ENCODE measurements at places on chromosomes 7 and 10.

DNA sequence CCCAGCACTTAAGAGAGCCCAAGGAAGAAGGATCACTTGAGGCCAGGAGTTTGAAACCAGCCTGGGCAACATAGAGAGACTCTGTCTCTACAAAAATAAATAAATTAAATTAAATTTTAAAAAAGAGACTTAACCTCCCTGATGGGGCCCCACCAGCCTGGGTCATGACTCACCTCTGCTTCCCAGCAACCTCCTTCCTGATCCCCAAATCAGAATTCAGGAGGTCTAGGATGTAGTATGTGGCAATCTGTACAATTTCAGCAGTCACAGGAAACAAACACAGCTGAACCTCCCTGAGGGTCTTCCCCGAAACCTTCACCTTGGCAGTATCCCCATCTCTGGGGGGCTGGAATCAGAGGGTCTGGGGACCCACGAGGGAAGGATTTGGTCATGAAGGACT lies 9.7 kb upstream of the PPP1R35 start:
- DNase-seq: no peak

DNA sequence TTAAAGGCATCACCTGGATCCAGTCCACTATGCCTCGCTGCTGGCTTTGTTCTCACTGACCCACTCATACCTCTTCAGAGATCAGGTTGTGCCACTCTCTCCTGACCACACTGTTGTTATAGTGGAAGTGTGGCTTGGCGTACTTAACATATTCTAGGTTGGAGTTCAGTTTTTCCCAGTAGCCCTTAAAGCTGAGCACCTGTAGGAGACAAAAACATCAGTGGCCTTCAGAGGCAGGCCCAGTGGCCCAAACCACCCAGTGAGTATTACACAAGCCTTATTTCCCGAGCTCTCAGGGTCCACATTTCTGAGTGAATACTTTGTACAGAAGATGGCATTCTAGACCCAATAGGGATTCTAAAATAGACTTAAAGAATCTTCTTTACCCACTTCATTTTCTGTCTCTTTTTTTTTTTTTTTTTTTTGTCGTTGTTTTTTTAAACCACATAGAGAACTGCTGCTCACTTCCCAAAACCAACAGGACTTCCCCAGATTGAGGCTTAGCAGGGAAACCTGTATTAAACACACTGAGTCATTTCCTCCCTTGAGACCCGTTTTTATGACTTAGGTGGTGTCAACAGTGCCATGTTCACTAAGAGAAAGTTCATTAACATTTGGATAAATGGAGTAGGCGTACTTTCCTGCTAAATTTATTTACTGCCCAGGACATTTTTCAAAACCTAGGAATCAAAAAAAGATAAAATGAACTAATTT lies 85.8 kb downstream of the GSAP start:
- no peak for DNase-seq

DNA sequence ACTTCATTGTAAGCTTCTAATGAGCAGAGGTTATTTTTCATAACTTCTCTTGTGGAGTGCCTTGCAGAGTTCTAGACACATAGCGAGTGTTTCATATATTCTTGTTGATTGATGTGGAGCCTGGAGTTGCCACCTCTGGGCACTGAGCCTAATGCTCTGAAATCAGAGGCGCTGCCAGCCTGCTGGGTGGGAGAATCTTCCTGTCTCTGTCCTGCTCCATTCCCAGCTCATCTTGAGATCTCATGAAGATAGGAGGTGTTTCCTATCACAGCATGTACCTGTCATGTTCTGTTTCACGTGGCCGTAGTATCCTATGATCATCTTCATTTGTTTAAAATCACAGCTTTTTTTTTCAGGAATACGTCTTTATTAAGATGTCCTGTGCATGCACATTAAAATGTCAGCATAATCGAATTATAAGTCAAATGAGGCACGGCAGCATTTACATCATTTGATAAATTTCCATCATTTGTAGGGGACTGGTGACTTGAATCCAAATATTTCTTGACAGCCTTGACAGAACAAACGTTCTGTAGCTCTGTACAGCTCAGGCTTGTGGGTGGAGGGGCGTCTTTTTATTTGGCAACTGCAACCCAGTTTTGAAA lies 393.0 kb downstream of the PHTF2 start:
- no peak for DNase-seq

DNA sequence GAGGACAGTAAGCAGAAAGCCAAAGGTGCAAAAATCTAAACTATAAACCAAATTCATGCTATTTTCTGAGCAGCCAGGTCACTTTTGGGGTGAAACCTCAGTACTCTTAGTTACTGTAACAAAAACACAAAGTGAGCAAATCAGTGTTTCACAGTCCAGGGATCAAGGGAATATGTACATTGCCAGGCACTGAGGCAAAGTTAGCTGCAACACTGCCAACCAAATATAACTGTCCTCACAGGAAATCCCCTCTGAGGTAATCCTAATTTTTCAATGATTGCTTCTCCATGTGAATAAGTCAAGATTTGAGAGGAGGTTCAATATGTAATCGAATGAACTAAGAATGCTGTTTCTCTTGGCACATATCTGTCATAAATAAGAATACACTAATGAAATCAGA lies 229.7 kb downstream of the TSPAN12 start:
- DNase-seq: no peak
